Activated naive CD8-positive, alpha-beta T cell treated with anti-CD3 and anti-CD28 coated beads, Interleukin-2, amount 50 U/mL, for 16 hours (primary cell): ENCODE measurements at places on chromosomes 6 and 20.

GRCh38 chr20:51563486-51564332 lies 21.2 kb upstream of the NFATC2 start:
- no peak for DNase-seq

GRCh38 chr6:32472781-32473375 lies 33.2 kb downstream of the HLA-DRA start:
- DNase-seq = no peak

DNA sequence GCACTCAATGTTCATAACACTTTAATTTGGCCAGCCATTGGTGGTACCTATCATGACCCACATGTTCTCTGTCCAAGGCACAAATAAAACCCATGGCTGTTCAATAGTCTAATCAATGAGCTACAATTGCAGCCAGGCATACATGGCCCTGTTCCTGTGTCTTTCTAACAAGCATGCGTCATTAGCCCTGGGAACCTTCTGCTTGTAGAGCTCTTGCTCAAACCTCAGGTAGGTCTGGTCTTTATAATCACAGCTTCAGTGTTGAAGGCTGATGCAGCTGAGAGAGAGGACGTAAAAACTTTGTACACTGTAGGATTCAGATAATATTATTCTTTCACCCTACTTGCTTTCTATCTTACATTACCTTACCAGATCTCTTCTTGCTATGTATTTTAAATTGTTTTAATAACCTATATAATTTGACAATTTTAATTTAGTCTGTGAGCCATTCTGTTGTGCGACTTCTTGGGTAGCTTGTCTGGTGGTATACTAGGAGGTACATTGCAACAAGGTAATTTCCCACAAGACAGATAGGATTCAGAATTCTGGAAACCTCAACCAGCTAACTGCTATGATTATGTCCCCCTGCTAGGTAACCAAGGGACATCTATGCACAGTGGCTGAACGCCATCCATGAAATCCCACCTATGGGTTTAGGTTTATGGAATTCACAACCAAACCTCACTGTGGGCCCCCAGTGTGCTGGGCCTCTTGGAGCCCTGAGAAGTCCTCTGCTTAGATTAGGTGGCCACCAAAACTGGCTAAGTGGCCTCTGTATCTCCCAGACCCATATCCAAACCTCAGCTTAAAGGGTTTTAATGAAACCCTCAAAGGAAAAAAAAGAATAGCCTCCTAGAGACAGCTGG lies 55.4 kb upstream of the RIPOR2 start:
- DNase-seq = no peak

DNA sequence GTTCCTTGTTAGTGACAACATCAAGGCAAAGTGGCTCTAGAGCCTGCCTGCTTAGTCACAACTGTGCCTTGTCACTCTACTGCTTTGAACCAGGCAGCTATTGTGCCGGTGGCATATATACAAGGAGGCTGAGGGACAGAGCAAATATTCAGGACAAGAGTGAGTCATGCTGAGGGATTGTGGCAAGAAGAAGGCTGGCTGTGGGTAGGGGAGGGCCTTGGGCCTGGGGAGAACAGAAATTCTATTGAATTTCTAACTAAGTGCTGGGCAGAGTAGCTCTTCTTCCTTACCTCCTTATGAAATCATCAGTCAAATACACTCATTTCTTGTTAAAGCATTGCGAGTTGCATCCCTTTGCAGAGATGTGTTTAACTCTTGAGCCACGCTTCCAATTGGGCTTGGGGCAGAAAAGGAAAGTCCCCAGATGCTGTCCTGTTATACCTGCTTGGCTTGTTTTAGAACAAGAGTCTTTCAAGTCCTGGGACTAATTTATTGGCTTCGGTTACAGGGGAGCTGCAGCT lies 59.7 kb downstream of the PFDN4 start:
- no peak for DNase-seq

DNA sequence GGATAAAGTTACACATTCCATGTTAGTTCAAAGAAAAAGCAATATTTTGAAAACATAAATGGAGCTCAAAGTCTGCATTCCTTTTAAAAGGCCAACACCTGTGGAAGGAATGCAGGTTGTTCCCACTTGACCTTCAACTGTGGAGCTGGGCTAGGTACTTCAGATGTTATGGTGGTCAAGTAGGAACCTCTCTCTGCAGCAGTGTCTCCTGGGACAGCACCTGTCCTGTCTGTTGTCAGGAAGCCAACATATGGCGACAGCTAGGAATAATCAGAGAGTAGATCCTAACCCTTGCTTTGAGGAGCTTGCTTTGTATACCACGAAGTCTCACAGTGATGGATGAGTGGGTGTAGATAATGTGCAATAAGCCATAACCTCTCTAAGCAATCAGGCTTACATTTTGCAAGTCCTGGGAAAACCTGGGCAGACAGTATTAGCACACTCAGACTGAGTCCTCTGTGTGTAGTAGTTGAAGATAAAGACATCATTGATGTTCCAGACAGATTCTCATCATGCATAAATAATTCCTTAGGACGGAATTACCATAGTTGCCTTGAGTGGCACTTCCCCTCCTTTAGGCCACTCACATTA lies 347.5 kb downstream of the PRL start:
- DNase-seq = no peak

DNA sequence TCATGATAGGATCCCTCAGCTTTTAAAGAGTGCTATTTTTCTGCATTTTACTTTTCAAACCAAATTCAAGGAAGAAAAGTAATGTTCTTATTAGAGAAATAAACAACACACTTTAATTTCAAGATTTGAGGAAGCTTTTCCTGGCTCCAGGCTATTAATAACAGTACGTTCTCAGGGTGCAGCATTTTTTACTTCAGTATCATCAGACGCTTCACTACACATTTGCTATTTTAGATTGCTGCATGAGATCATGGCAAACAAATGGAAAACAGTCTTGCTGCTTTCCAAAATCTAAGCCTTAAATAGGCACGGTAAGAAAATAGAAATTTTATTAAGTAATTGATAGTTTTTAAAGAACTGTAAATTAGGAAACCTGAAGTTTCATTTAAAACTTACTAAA lies 253.6 kb upstream of the EXOC2 start:
- no peak for DNase-seq

DNA sequence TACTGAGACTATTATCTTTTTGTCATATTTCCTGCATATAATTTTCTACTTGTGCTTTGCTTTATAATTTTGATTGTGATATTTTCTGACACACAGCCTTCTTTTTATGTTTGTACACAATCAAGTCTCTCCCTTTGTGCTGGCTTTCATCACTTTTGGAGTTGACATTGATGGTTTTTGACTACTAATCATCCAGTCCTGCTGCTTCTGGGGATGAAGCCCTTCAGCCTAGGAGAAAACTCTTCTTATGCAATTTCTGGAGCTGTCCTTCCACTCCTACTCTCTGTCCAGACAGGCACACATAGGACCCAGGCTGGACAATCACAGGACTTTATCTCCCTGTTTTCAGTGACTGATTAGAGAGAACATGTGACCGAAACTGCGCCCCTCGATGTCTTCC lies 515.0 kb downstream of the KIF16B start:
- no peak for DNase-seq

DNA sequence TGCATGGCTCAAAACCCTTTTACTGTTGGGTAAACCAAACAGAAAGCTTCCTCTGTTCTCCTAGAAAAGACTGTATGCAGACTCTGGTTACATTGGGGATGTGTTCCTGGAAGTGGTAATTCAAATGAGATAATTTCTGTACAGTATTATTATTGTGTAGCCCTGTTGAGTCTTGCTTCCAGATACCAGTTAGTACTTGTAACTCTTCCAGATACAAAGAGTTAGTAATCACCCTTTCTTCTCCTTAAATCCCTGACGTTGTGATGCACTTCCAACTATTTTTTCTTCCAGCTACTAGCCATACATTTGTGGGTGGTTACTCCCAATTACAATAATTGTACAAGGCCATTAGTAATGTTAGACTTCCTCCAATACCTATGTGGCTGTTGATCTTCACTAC lies 42.3 kb upstream of the GRIK2 start:
- no peak for DNase-seq

- DNase-seq = no peak
Measured at GRCh38 chr6:56347526-56347925, 100.1 kb upstream of the COL21A1 start.

- no peak for DNase-seq
Measured at GRCh38 chr6:147195987-147196386, 8.2 kb upstream of the STXBP5 start.

- no peak for DNase-seq
Measured at GRCh38 chr6:106684011-106684410, 54.6 kb downstream of the QRSL1 start.
